ENCODE measurements at places on chromosomes 12 and 14.

GRCh38 chr14:65696801-65697200 is 284.3 kb downstream of the FUT8 start:
- no peak for DNase-seq

DNA sequence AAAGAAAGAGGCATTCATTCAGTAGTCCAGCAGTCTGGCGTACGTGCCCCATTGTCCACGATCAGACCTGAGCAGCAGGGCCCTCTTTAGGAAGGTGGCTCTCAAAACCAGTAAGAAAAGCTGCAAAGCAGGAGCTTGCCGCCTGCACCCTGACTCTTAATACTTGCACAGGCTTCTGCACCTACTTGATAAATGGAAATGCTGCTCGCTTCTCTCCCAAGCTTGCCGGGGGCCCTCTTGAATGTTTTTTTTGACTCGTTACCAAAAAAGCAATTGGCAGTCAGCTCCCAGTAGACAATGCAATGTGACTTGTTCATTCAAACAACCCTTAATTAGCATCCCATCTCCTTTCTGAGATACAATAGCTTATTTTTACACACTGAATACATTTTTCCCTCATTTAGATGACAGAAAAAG is 27.2 kb upstream of the PTPRB start:
- DNase-seq, result no peak

GRCh38 chr12:91991399-91992187 is 154.1 kb downstream of the BTG1 start:
- DNase-seq, result no peak

- DNase-seq, result no peak
Measured at GRCh38 chr12:92332552-92332951, 186.9 kb upstream of the BTG1 start.

DNA sequence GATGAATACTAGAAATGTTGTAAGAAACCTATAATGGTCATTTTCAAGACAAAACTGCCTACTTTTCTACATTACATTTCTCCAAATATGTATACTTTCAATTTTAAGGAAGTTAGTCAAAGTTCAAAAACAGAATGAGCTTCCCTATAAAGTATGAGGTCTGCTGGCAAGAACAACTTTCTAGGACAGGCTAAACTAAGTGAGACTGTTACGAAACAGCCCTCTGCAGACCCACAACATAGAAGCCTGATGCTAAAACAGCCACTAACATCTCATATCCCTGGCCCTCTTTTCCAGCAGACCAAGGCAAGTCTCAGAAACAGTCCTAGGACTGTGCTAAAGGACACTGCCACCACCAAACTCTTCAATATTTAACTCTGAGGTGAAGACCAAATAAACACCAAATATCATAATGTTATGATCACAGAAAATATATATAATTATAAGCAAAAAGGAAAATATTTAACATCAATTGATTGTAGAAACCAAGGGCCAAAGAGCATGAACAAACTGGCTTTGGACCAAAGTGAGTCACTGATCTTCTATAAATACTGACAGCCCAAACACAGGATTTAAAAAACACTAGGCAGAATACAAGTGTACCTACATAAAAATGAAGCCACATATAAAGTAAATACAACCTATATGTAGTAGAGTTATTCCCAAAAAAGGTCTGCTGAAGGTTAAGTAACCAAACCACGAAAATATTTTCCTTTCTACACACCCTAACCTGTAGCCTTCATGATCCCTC is 27.7 kb downstream of the PPP4R3A start:
- DNase-seq, result no peak

GRCh38 chr14:27050208-27050607 is 452.4 kb upstream of the NOVA1 start:
- DNase-seq, result no peak

GRCh38 chr12:91722072-91722471 is 423.6 kb downstream of the BTG1 start:
- no peak for DNase-seq

GRCh38 chr12:31005256-31005943 is 68.3 kb upstream of the DDX11 start:
- DNase-seq, result no peak

DNA sequence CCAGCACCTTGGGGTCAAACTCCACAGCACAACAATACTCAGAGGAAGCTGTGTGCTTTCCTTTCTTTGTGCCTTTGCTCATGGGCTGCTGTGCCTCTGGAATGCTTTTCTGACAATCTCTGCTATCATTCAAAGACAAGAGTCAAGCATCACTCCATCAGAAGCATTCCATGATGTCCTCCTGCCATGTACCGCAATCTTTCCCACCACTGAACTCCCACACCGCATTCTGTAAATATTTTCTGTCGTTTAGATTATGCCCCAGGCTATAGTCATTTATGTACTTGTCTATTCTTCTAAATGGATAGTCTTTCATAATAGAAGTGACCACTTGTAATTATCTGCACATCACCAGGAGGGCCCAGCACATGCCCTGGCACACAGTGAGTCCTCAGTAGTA is 327.8 kb downstream of the PDZRN4 start:
- no peak for DNase-seq

- no peak for DNase-seq
Measured at GRCh38 chr12:44031472-44032185, 195.7 kb downstream of the TMEM117 start.

GRCh38 chr14:60092526-60092920 is 800 bp downstream of the PCNX4 start:
- DNase-seq, result no peak

DNA sequence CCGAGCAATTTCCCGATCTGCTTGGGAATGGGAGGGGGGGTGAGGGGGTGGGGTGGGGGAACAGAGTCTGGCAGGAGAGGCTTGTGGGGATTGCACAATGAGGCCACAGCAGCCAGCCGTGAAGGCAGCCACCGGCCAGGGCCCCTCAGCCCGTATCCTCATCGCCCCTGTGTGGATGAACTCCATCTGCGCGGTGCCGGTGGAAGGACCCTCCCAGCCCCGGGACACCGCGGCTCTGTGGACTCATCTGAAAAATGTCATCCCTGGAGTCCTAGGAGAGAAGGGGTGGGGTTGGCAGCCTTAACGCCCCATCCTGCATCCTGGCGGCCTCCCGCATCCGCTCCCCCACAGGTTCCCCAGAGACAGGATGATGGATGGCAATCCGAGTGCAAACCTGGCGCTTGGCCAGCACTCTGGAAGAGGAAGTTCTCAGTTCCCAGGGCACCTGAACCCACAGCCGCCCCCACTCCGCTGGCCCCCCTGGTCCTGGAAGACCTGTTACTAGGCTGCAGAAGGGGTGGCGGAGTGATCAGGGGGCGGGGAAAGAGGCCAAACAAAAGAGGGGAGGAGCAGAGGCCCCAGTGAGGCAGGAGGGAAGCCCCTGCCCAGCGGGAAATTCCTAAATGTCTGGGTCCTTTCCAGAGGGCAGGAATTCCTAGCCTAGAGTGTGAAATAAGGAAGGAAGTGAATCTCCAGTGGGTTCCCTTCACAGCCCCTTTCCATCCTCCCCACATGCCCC is 1.2 kb upstream of the TNFAIP2 start:
- peak; percentile 92 for DNase-seq

DNA sequence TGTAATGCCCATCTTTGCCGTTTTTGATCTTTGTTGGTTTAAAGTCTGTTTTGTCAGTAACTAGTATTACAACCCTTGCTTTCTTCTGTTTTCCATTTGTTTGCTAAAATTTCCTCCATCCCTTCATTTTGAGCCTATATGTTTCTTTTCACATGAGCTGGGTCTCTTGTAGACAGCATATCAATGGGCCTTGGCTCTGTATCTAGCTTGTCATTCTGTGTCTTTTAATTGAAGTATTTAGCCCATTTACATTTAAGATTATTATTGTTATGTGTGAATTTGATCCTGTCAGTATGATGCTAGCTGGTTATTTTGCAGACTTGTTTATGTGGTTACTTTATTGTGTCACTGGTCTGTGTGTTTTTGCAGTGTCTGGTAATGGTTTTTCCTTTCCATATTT is 913.2 kb downstream of the TRHDE start:
- DNase-seq, result no peak

DNA sequence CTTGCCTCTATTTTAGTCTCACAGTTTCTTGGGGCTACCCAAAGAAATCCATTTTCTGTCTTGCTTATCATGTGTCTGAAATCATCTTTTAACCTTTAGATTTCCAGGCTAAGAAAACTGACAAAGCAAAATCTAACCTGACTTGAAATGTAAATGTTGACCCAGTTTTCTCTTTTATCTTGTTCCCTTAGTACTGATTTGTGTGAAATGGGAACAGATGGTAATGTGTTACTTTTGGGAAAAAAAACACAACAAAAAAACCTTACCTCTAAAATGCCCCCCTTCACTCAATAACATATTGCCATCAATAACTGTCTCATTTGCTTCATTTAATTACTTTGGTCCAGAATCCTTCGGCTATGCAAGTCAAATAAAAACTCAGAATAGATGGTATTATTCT is 383.2 kb upstream of the DCN start:
- DNase-seq, result no peak

GRCh38 chr12:101939306-101939705 is 61.9 kb downstream of the DRAM1 start:
- no peak for DNase-seq

- no peak for DNase-seq
Measured at GRCh38 chr12:57219205-57219992, 2.8 kb downstream of the NXPH4 start.

DNA sequence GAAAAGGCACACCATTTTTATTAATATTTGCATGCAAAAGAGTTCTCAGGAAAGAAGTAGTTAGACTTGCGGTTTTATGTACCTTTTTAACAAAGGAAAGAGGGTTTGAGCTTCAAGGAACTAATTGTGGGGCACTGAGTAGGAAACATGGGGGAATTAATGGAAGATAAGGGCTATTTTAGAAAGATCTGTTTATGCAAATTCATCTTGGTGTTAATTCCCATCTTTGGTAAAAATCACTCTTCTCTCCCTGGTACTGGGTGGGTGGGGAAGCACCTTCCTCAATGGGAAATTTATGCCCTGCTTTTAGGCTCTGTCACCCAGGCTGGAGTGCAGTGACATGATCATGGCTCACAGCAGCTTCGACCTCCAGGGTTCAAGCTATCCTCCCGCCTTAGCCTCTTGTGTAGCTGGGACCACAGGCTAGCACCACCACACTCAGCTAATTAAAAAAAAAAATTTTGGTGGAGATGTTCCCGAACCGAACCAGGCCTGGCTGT is 30.1 kb upstream of the RESF1 start:
- DNase-seq, result no peak
